ENCODE measurements at places on chromosomes 5 and 9.

DNA sequence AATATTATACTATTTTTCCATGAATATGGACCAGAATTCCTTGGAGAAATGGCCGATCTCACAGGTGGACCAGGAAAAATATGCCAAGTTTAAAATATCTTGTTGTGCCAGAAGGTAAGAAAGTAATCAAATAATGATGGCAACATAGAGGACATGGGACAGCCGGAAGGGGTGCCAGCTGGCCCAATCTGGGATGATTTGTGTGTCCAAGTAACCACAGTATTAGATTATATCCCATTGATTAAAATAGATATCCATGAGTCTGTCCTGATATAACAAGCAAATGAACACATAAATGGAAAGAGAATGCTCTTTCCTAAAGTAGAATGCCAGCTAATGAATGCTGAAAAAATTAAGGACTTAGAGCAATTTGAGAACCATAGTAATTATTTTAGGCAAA lies 39.6 kb upstream of the ANKRD55 start:
- DNase-seq, result no peak

DNA sequence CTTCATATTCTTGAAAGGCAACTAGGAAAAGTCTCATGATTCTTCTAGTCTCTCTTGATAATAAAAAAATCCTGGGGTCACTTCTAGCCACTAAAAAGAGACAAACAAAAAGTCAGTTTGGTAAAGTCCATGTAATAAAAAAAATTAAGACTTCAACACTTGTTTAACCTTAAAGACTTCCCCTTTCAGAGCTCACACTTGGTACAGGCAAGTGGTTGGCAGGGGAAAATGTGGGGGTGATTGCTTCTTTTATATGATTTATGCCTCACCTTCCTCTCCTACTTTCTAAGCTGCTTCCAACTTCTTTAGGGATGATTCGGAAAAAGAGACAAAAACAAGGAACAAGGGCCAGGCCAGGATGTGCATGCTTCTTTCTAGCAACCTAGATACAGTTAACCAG lies 5.1 kb upstream of the ERCC6L2 start:
- DNase-seq, result no peak

DNA sequence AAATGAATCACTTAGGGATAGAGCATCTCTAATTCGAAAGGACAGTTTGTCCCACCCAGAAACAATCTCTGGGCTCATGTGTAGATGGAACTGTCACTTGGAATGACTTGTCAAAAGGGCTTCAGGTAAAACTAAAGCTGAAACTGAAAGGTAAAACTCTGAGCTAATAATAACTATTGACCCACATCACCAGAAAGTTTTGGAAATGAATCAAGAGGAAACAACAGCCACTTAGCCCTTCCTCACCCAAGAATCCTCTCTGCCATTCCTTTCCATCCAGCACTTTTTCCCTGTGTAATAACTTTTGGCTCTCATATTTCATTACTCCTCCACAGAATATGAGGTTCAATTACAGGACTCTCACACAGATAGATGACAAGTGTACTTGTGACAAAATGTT lies 14.0 kb upstream of the GLRX start:
- peak; percentile 47 for DNase-seq

- DNase-seq, result no peak
Observed at GRCh38 chr5:123180178-123180577, 91.1 kb downstream of the PRDM6 start.

GRCh38 chr5:169547508-169547907 lies 36.1 kb upstream of the SPDL1 start:
- DNase-seq, result no peak

- DNase-seq, result no peak
Observed at GRCh38 chr5:89901983-89902382, 507.6 kb downstream of the CETN3 start.

DNA sequence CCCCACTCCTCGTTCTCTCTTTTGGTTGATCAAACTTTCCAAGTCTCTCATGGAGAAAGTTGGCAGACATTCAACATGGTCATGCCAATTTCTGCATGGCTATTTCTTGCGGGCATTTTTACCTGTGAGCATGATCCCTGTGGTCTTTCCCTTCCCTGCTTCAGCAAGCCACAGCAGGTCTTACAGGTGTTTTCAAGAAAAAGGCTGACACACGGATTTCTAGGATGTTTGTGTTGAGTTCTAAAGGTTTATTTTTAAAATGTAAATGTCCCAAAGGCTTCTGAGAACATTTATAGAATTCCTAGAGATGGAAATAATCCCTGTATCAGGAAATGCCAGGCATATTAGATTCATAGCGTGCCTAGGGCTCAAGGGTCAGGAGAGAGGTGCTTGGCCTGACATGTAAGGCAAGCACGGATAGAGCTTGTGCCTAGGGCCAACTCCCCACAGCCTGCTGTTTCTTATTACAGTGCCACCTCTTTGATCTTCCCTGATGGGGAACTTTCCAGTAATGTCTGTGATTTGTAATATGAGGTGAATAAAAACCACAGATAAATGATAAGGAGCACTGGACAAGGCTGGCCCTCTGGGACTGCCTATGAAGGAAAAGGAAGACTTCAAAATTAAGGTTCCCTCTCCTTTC lies 79.8 kb downstream of the MUSK start:
- no peak for DNase-seq

Measured in activated CD4-positive, alpha-beta T cell treated with anti-CD3 and anti-CD28 coated beads, Interleukin-2, amount 50 U/mL, for 16 hours (primary cell).